CD4-positive, alpha-beta T cell treated with Interleukin-15 for 1 hour (primary cell): ENCODE measurements at places on chromosomes 2 and 18.

GRCh38 chr2:8535821-8536685 is 145.8 kb upstream of the ID2 start:
- no peak for DNase-seq

DNA sequence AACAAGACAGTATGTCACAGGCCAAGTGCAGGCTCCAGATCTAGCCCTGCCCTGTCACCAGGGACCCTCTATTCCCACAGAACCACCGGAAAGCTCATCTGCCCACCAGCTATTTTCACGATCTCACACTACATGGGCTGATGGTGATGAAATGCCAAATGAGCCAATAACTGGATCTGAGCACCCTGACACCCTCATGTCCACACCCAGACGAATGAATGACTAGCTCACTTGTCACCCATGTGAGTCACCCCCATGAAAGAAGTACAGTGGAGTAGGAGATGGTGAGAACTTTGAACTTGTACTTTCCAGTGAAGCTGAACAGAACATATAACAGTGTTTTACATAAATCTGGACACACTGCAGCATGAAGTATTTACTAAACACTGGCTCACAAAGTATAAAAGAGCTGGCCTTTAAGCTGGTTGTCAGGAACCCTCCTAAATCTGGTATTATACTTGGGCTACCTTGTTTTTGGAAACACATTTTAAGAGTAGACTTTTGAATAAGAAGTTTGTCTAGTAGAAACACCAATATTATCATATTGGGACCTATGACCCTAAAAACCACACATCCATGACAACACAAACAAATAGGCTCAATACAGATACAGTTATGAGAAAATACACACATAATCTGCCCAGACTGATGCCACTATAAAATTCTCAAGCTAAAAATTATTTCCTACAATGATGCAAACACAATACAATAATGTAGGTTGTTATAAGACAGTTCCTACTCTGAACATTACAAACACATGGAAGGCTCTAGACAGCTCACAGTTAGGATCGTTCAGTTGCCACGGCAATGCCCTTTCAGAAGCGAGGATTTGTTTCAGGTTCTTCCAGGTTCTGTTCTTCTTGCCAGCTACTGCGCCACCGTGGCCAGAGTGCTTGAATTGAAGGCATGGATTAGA is 19.0 kb downstream of the INO80C start:
- peak; percentile 63 for DNase-seq

- DNase-seq = no peak
Measured at GRCh38 chr18:60112369-60112768, 212.6 kb downstream of the PMAIP1 start.

GRCh38 chr18:40576507-40577115 is 1378.4 kb upstream of the PIK3C3 start:
- no peak for DNase-seq

- no peak for DNase-seq
Measured at GRCh38 chr18:5721924-5722323, 173.4 kb downstream of the TMEM200C start.

DNA sequence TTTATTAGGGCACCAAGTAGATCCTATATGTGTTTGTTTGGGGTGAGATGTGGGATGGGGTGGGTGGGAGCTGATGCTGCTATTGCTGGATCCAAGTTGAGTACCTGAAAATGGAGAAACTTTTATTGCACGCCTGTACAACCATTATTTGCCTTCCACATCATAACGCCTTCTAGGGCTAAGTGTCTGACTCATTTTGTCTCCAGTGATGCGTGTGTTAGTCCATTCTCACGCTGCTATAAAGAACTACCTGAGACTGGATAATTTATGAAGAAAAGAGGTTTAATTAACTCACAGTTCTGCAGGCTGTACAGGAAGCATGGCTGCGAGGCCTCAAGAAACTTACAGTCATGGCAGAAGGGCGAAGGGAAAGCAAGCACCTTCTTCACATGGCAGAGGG is 58.2 kb downstream of the KDM3A start:
- no peak for DNase-seq

GRCh38 chr2:236262238-236262637 is 2.0 kb downstream of the ASB18 start:
- DNase-seq = no peak

DNA sequence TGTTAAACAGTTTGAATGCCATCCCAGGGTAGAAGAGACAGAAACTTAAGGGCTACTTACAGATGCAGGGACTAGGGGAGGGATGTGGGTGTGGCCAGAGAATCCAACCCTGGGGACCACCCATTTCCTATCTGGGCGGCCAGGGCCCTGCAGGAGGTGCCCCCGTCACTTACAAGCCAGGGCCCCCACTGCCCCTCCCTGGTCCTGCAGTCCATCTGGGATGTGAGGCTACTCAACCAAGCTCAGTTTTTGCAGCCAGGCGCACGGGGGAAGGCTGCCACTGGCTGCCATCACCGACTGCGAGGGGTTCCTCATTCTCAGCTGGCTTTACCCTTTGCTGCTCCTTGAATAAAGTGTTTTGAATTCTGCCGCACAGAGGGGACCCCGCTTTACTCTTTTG is 42.1 kb downstream of the RRM2 start:
- DNase-seq = no peak

DNA sequence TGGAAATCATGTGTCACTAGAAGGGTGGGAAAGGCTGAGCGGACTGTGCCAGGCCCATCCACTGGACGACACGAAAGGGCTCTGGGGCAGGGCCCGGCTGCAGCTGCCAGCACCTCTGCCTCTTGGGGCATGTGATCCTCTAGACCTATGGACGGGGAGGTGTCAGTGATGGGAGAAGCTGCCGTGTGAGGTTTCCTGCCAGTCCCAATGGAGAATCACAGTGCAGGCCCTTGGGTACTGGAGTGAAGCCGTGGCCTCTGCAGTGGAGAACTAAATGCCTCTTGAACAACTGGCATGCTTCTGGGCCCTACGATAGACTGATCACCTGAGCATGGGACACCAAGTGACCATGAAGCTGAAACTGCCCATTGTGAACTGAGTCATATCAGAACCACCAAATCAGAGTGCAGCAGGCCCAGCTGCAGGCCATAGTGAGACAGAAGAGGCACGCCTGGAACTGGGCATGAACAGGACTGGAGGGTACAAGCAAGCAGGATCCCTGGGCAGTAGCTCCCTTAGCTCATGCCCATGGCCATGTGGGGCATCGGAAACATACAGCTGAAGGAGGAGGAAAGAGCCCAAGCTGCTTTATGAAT is 18.8 kb upstream of the RHOB start:
- no peak for DNase-seq

GRCh38 chr2:210267698-210268097 is 42.5 kb upstream of the ACADL start:
- no peak for DNase-seq

GRCh38 chr2:41160439-41160838 is 708.5 kb upstream of the SLC8A1 start:
- DNase-seq = no peak

- DNase-seq = no peak
Measured at GRCh38 chr2:109128616-109129355, at the start of gene SH3RF3. SH3RF3 (plus strand) TSS chr2:109129205.

GRCh38 chr2:183009249-183009899 is 28.9 kb downstream of the NCKAP1 start:
- DNase-seq = no peak

DNA sequence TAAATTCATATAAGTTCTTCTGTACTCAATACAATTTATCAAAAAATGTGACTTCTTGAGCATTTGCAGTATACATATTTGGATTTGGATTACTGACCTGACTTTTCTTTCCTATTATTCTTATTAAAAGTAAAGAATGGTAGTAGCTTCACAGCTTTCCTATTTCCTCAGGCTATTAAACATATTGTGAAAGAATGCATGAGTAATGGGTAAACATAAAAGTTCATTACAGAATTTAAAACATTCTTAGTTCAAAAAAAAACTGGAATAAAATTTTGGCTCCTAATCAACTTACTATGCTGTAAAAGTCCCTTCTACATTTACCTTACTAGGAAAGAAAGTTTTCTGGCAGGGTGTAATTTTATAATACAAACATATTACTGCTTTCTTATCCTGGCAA is 27.3 kb upstream of the C2orf66 start:
- DNase-seq = no peak

GRCh38 chr2:237202288-237203030 is 116.8 kb downstream of the COPS8 start:
- no peak for DNase-seq
